Neural cell (in vitro differentiated cells): ENCODE measurements at places on chromosomes 4 and X. TPM values are rescaled to one million over a fixed set of nuclear protein-coding genes. Genes with fewer than 3 reads are reported as not detected.

Gene VCX2
- not detected in 2 replicates for polyA plus RNA-seq

Gene ARX
- polyA plus RNA-seq: 39.2 and 42.8 TPM in 2 replicates

Gene XAGE1A
- polyA plus RNA-seq: not detected in 2 replicates

Gene HEPH
- 8.7 and 11.6 TPM in 2 replicates for polyA plus RNA-seq

Gene GLA
- polyA plus RNA-seq: 39.0 and 57.5 TPM in 2 replicates

Gene CRLF2
- not detected in 2 replicates for polyA plus RNA-seq

Gene DCAF4L1
- 0.31 and 0.42 TPM in 2 replicates for polyA plus RNA-seq

Gene EVC2
- 0.27 and 0.36 TPM in 2 replicates for polyA plus RNA-seq

Gene AREG
- polyA plus RNA-seq: not detected in 2 replicates

Gene SLC2A9
- polyA plus RNA-seq: not detected in 2 replicates

Gene WDR44
- 18.7 and 19.3 TPM in 2 replicates for polyA plus RNA-seq

Gene TDO2
- 0.73 TPM in 1 of 2 replicates, not detected in the other for polyA plus RNA-seq

Gene SNCA
- polyA plus RNA-seq: 66.1 and 70.5 TPM in 2 replicates

Gene PCDH7
- polyA plus RNA-seq: 12.6 and 15.3 TPM in 2 replicates
